ENCODE measurements at places on chromosomes 1 and 21.
A peak's percentile ranks its signal among the peaks of the same experiment; 100 is the strongest.

DNA sequence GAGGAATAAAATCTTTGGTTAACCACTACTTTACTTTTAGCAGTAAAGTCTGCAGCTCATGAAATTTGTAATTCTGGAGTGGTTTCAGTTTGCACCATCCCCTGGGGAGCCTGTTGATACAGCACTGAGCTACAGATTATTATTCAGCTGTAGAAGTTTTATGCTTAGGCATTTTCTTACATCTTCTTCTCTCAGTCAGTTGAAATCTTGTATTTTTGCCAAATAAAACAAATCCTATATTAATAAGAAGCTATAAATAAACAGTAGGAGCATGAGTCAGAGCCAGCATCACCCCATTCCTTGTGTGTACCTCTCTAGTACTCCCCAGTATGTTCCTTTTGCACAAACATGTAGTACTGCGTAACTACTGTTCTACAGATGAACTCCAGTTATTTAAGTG, 118.9 kb downstream of the ATF6 start:
- DNase-seq: no peak

DNA sequence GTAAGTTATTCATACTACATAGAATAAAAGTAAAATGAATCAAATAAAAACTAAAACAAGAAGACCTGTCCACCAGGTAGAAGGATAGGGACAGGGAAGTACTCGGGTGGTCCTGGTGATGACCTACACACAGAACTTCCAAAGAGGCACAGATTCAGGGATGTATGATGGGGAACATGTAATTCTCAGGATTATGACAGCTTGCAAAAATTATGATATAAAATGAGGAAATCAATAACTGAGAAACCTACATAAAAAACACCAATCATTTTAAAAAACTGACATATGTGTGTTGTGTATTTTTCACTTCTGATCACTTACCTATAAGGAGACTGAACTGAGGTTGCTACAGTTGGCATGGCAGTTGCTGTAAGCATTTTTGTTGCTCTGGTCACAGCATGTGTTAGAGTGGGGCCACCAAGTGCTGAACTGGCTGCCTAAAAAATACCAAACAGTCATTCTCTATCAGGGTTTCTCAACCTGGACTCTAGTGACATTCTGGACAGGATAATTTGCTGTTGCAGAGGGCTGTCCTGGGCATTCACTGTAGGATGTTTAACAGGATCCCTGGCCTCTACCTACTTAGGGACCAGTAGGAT, 73.8 kb downstream of the USP24 start:
- DNase-seq: no peak

DNA sequence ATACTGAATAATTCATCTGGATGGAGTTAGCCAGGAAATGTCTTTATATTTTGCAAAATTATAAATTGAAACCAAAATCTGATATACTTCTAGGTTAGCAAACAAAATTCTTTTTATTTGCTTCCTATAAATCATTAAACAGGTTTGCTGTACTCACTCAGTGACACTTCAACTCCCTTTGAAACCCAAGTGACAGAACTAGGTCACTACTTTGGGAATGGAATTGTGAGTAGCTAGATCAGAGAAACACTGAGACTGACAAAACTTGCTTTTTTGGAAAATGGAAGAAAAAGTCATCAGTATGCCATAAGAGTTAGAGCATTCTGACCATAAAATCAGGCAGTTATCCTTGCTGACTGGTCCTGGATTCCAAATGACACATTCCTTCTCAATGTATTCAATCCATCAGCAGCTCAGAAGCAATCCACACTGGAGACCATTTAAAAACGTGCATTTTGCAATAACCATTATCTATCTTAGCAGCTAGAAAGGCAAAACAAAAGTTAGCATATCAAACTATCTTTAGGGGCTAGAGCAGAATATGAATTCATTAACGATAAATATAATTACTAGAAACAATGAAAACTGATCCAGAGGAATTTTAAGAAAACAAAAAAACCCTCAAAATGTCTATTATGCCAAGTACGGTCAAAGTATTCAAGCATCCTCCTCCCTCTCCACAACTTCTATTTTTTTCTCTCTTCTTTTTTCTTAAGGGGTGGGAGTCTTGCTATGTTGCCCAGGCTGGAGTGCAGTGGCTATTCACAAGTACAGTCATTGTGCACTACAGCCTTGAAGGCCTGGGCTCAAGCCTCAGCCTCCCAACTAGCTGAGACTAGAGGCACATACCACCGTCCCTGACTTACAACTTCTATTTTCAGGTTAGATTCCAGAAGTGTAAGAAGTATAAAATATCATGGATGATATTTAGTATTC, 60.1 kb downstream of the HNRNPR start:
- DNase-seq: no peak

DNA sequence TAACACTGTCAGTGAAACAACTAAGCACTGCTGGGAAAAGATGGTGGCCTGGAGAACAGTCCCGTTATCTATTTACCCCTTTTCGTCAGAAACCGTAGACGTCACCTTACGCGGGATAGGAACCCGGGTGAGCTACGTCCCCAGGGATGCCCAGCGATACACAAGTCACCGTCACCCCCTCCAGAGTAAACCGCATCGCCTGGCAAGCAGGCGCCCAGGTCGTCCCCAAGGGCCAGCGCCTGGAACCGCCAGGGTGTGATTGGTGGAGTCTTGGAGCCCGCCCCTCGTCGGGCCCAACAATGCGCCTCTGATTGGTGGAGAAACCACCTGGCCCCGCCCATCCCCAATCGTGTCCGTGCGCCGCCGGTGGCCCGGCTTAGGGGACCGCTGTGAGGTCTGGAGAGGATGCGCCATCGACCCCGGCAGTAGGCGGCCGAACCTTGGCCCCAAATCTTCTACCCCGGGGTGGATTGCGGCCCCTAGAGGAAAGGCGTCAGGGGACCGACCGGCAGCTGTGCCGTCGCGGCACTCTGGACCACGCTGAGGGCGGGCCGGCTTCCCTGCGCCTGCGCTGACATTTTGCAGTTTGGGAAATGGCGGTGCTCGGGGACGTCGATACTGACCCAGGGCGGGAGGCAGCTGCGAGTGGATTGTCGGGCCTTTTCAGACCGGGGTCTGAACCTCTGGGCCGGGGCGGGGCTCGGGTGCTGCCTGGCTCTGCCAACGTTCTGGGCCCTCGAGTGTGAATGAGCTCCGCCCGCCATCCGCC, 34.4 kb downstream of the SLC2A1 start:
- DNase-seq: peak; percentile 94

- DNase-seq: no peak
These were observed 21.5 kb downstream of the SEMA6C start for GRCh38 chr1:151124763-151125403.

DNA sequence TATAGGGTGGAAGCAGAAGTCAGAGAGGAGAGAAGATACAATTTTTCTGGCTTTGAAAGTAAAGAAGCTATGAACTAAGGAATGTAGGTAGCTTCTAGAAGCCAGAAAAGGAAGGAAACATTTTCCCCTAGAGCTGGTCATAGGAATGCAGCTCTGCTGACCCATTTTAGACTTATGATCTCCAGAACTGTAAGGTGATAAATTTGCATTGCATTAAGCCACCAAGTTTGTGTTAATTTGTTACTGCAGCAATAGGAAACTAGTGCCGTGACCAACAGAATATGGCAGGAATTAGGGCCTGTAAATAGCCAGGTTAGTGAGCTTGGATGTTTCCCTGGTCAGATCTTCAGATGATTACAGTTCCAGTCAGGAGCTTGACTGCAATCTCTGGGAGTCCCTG, 244.3 kb upstream of the C1orf105 start:
- DNase-seq: no peak

DNA sequence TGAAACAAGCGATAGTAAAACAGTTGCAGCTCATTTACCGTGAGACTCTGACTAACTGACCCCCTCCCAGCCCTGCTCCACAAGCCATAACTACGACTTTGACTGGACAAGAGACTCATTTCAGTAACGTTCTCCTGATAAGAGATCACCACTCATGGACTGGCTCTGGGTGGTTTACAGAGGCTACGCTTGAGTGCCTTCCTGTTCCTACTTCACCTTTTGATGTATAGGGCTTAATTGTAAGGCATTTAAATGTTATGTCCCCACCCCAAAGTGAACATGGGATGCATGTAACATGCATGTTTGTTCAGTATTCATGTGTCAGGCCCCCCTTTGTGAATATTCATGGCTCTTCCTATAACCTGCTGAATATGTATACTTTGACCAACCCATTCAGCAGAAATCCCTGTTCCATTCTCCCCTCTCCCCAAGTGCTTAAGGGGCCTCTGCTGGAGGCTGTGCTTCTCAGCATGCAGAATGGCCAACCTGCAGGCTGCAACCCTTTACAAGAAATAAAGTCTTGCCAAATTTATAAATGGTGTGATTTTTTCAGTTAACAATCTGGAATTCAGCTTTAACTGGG, 50.7 kb upstream of the SPOCD1 start:
- no peak for DNase-seq

DNA sequence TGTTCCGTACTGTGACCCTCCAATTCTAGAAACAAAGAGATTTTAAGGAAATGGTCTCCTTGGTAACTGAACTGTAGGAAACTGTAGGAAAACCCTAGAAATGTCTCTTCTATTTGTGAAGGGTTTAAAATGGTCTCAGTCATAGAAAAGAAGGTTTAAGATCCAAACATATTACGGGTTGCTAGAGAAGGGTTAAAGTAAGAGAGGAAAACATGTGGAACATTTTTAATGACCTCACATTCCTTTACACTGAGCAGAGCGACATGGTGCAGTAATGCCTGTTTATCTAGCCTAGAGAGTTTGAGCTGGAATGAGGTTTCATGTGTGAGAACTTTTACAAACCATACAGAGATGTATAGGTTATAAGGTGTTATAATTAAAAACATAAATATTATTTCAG, 36.9 kb upstream of the C1orf105 start:
- DNase-seq: no peak

DNA sequence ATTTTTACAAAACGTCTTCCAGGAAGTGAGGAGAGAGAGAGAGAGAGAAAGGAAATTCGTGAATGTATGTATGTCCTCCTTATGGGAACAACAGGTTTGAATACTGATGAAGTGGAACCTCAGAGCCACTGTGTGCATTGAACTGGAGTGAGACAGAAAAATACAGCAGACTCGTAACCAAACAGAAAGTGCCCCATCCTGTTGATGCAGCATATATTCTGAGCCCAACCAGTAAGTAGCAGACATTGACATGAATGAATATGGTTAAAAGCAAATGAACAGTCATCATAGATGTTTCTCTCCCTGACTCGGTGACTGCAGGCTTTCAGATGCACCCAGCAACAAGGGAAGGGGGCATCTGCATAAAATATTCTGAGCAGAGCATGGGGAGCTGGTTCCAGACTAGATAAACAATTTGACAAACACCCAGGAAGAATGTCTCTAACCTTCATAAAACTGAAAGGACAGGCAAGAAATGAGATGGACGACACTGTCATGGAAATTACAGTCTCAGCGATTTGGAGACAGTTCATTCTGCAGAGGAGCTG, 471.0 kb upstream of the PBX1 start:
- no peak for DNase-seq

- no peak for DNase-seq
These were observed 304.4 kb upstream of the ADGRL2 start for GRCh38 chr1:81496349-81496748.

GRCh38 chr1:980137-980571, 1.7 kb downstream of the PERM1 start:
- DNase-seq: no peak

- DNase-seq: no peak
These were observed 25.0 kb downstream of the CRYAA start for GRCh38 chr21:43193651-43194302.

DNA sequence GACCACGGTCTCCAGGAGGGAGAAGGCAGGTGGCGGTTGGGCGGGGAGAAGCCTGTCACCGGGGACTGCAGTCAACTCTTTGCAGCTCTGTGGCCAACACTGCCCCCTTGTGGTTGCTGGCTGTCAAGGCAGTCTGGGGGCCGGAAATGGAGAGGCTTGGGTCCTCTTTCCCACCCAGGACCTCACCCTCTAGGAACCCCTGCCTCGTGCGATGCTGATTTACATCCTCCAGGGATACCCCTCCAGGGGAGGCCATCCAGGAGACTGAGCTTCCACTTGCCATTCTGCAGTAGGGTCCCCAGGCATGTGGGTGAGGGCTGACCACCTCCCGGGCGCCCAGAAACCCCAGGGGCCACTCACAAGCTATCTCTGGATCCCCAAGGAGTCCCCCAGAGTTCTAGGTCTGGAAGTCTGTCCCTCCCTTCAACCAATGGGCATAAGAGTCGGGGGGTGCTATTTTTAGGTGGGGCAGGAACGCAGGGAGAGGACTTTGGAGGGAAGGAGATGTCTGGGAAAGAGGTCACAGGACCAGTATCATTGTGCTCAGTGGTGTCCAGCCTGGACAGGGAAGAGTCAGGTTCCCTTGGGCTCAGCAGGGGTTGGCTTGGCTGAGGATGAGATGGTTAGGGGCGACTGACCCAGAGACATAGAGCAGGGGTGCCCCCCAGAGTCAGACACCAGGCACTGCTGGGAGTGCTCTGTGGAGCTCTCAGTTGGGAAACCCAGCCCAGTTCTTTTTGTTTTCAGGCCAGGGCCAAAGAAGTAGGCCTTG, 7.1 kb upstream of the GPR61 start:
- peak; percentile 94 for DNase-seq

- DNase-seq: no peak
These were observed 152.7 kb downstream of the HIVEP3 start for GRCh38 chr1:41766041-41766440.

DNA sequence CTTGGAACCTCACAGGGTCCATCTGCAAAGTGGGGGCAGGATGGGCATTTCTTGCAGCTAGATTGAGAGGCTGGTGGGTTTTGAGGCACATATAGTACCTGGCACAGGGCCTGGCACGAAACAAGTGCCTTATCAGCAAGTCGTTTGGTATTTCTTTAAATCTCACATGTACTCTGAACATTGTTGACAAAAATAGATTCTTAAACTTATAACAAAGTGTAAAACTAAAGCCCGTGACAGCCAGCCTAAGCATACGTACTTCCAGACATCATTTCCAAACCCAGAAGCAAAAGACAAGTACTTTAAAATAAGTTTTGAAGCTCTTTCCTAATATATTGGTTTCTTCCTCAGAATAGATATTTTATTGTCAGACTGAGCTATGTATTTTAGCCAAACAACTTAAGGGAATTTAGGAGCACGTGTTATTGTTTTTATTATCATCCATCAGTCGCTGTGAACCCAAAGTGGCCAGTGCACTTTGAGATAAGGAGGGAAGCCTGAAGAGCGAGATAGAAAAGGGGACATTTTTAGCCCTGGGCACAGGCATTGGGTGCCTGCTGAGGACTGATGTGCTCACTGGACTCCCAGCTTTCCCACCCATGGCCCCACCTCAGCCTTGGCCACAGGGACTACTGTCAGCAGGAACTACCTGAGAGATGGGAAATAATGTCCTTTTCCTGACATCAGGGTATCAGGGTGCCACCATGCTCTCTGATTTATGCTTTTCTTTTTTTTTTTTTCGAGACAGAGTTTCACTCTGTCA, 3.0 kb downstream of the FBLIM1 start:
- DNase-seq: no peak

- no peak for DNase-seq
These were observed 49.3 kb downstream of the KCNAB2 start for GRCh38 chr1:6094801-6095505.

- no peak for DNase-seq
These were observed 61.1 kb upstream of the LPGAT1 start for GRCh38 chr1:211891708-211892107.

Data from stimulated activated naive CD8-positive, alpha-beta T cell treated with anti-CD3 and anti-CD28 coated beads, Interleukin-15, Interleukin-2, amounts not matched to agents 100 U/mL and 50 U/mL, for 24 hours (primary cell).